ENCODE measurements at places on chromosomes 7 and 10. TPM values are rescaled to one million over a fixed set of nuclear protein-coding genes. Genes with fewer than 3 reads are reported as not detected.

The ASB10 gene
- total RNA-seq = not detected

The PDE1C gene
- total RNA-seq = 2.7 TPM

The ACTL6B gene
- not detected for total RNA-seq

The ZNF273 gene
- total RNA-seq = 5.0 TPM

The HABP2 gene
- total RNA-seq = not detected

The TMEM176A gene
- total RNA-seq = 130 TPM

The NRAP gene
- total RNA-seq = 1.3 TPM

The ZPBP gene
- not detected for total RNA-seq

The DOCK4 gene
- total RNA-seq = 6.5 TPM

The CYP3A7 gene
- not detected for total RNA-seq

The CPA5 gene
- not detected for total RNA-seq

The SKIDA1 gene
- total RNA-seq = 0.10 TPM

The ERVW-1 gene
- not detected for total RNA-seq

Data from colonic mucosa (tissue), 4 donors.